Stimulated activated CD4-positive, alpha-beta T cell treated with anti-CD3 and anti-CD28 coated beads, TNF-alpha, amount 100 ng/mL, for 1 hour (primary cell): ENCODE measurements at places on chromosomes 11 and 22.

DNA sequence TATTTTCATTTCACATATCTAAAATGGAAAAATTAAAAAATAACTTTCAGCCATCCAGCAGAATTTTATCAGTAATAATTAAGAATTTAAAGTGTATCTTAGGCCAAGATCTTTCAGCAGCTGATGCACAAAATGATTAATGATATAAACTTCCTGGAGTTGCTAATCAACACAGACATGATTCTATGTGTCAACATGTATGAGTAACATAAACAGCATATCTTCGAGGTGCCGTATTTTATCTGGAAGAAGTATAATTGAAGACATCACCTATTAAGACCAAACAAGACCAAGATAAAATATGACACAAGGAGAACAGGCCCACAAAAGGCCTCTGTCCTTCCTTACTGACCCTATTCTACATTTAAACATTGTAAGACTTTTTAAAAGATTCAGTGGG is 45.2 kb downstream of the SLC5A12 start:
- DNase-seq, result no peak

- DNase-seq, result no peak
Measured at GRCh38 chr11:20067665-20068064, 92.6 kb downstream of the DBX1 start.

- no peak for DNase-seq
Measured at GRCh38 chr11:88779577-88779976, 286.2 kb downstream of the GRM5 start.

DNA sequence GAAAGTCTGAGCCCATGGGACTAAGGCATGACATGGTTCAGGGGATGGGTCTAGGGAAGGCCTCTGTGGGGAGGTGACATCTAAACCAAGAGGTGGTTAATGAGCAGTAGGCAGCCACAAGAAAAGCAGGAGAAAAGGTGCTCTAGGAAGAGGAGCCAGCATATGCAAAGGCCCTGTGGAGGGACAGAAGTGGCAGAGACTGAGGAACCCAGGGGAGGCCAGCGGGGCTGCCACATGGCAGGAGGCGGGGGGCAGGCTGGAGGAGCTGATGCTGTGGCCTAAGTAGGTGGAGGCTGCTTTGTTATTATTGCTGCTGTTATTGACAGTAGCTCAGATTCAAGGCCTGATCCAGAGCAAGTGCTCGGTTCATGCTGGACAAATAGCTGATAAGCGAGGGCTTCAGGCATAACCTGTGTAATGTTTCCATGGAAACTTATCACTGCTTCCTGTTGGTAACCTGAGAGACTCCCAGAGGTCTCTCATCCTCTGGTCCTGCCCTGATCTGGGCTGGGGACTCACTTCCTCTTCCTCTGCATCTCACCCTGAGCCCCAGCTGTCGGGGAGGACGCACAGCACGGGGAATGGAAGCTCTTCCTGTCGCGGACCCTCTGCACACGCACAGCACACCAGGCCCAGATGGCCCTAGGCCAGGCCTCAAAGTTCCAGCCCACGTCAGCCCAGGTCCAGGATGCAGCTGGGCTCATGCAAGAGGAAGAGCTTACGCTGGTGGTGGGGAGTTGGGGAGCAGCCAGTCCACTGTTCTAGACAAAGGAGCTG is 75.2 kb upstream of the TP53I11 start:
- no peak for DNase-seq

DNA sequence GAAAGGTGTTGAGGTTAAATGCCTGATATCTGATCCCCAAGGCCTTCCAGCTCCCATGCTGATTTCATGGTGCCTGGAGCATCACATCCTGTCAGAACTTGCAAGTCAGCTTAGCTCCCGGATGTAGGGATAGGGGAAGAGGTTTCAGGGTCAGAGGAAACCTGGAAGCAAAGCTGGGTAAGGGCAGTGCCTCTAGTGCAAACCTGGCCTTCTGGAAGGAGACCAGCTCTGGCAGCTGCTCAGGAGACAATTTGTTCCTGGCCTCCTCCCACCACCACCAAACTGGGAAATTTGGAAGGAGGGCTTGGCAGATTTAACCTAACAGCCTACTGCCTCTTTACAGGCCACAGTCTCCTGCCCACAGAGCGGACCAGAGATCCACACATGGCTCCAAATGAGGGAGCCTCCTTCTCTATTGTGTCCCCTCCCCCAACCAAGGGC is 9.2 kb upstream of the TSKU start:
- no peak for DNase-seq

- DNase-seq, result no peak
Measured at GRCh38 chr11:23604966-23605365, 744.7 kb upstream of the CCDC179 start.

DNA sequence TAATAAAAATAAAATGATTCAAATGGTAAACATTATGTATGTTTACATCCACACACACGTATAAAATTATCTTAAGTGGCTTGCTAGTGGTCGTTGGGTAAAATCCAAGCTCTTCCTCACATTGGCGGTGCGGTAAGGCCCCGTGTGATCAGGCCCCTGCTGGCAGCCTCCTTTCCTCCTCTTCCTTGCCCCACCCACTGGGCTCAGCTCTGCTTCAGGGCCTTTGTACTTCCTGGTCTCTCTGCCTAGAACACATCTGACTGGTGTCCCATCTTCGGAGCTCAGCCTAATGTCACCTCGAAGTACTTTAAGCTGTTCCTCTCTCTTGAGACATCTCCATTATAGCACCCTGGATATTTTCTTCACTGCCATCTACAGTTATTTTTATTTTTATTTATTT is 52.8 kb downstream of the OSBP2 start:
- DNase-seq, result no peak

DNA sequence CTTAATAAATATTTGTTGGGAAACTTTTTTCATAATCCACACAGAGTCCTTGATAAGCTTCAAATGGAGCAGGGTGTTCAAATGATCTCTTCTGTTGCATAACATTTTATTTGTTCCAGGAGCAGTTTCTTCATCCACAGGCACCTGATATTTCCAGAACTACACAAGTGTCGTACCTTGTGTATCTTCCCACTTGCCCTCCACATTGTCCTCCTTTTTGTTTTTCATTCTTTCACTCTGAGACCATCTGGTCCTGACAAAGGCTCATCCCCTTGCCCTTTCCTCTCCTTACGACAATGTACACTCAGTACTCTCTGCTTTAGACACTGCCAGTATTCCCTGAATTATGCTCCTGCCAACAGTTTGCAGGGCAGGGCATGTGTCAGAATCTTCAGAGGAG is 5.2 kb upstream of the AMOTL1 start:
- DNase-seq, result no peak

DNA sequence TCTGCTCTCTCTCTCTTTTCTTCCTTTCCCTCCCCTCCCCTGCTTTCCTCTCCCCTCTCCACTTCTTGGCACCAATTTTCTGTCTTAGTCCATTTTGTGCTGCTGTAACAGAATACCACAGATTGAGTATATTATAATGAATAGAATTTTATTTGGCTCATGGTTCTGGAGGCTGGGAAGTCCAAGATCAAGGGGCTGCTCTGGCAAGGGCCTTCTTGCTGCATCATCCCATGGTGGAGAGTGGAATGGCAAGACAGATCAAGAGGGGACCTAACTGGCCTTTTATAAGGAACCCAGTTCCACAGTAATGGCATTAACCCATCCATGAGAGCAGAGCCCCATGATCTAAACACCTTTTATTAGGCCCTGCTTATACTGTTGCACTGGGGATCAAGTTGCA is 44.5 kb downstream of the ST3GAL4 start:
- no peak for DNase-seq

DNA sequence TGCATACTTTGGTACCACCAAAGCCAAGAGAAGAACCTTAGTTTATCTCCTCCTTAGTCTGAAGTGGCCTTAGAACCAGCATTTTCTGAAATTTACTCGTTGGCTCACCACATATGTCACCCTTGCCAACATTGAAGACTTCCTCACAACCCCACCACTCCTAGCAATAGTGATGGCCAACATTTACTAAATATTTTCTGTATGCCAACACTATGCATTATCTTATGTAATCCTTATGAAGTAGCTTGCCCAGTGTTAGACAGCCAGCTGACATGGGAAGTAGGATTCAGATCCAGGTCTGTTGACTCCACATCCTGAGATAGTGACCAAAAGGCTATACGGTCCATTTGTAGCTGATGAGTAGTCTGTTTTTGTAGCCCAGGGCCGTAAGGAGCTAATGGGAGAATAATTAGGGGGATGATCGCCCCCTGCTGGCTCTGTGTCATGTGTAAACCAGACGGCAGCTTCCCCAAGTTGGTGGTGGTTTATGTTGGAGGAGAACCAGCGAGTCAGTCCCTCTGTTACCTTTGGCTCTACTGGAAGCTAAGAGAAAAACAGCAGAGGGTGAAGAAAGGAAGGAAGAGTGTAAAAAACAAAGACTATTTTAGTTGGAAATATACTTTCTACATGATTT is 120.5 kb upstream of the RASSF10 start:
- DNase-seq, result peak; percentile 62

DNA sequence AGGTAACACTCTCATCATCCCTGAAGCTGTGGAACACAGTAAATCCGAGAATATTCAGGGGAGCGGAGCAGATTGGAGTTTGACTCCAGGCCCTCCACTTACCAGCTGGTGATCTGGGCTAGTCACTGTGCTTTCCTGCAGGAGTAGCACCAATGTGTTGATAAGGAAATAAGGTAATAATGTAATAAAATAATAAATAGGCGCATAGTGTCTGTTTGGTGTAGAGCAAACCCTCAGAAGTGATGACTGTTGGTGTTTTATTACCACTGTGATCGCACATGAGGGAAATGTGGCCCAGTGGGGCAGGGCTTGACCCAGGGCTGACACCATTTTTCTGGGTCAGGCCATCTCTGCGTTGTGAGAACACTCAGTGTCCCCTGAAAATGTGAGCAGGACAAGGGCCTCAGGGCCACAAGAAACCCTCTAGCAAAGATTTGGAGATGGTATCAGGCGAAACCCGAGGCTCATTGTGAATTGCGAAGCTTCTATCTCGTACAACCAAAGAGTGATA is 563.9 kb upstream of the B3GAT1 start:
- no peak for DNase-seq

DNA sequence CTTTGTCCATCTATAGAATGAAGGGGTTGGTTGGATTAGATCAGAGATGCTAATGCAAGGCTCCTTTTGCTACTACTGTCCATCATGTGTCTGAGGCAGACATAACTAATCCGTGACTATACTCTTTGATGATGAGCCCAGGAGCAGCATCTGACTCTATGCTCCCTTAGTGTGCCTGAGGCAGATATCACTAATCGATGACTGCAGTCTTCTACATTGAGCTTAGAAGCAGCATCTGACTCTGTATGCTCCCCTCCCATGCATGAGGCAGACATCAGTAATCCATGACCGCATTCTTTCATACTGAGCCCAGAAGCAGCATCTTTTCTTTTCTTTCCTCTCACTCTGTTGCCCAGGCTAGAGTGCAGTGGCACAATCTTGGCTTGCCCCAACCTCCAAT is 4.2 kb downstream of the TCN2 start:
- DNase-seq, result no peak

- DNase-seq, result no peak
Measured at GRCh38 chr22:19471572-19471971, 7.4 kb downstream of the UFD1 start.

- DNase-seq, result no peak
Measured at GRCh38 chr11:6746086-6746618, 25.6 kb downstream of the OR2AG2 start.

GRCh38 chr22:49257551-49257961 is 570.1 kb downstream of the BRD1 start:
- no peak for DNase-seq

DNA sequence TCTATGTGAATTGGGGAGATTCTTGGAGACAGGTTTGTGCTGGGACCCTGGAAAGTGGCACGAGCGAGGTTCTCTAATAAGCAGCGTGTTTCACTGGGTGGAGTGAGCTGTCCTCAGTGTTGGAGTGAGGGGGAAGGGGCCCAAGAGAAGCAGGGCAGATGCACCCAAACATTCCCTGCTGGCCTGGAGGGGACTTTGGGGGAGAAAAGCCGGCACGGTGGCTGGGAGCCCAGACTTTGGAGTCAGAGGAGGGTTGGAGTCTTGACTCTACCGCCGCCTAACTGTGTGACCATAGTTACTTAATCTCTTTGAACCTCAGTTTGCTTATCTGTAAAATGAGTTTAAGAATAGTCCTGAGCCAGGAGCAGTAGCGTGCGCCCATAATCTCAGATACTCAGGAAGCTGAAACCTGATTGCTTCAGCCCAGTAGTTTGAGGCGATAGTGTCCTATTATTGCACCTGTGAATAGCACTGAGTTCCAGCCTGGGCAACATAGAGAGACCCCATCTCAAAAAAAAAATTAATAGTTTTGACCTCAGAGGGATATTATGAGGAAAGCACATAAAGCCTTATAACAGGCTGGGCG is 614 bp downstream of the NR1H3 start:
- no peak for DNase-seq

DNA sequence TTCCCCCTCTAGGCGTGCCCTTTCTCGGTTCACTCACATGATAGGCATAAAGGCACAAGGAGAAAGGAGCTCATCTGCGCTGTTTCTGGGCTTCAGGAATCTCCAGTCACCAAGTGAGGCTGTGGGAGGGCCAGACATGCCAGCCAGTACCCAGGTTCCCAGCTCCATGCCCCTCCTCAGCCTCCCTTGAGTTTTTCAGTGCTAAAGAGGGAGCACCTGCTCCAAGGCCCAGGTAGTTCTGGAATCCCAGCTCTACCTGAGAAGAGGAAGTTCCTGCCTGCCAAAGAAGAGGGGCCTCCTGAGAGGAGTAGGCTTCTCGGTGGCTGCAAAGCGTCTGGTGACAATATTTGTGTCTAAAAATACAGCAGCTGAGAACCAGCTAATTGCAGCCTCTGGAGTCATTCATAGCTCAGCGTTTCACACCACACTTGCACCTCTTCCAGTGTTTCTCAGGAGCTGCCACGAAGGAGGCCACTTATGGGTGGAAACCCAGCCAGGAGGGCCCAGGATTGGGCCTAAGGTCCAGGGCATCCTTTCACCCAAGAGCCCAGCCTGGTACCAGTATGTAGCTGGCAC is 197.4 kb downstream of the TRIM29 start:
- no peak for DNase-seq

GRCh38 chr11:45343444-45343843 is 57.3 kb upstream of the SYT13 start:
- no peak for DNase-seq

DNA sequence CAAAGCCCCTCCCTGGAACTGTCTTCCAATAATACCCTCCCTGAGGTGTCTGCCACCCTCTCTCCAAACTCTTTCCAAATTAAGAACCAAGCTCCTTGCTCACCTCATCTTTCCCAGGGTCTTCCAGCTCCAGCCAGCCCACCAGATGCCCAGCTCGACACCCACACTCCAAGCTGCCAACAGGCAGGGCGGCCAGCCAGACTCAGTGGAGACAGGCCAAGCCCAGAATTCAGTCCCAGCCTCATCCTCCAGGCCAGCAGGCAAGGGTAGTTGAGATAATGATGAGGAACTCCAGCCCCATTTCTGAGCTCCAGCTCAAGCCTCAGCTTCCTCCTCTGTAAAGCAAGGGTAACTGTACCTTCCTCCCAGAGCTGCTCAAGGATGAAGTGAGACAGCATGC is 132.9 kb downstream of the CHST1 start:
- no peak for DNase-seq
